Anterior cingulate cortex (tissue), 58 donors: ENCODE measurements at places on chromosomes 5 and 9.

DNA sequence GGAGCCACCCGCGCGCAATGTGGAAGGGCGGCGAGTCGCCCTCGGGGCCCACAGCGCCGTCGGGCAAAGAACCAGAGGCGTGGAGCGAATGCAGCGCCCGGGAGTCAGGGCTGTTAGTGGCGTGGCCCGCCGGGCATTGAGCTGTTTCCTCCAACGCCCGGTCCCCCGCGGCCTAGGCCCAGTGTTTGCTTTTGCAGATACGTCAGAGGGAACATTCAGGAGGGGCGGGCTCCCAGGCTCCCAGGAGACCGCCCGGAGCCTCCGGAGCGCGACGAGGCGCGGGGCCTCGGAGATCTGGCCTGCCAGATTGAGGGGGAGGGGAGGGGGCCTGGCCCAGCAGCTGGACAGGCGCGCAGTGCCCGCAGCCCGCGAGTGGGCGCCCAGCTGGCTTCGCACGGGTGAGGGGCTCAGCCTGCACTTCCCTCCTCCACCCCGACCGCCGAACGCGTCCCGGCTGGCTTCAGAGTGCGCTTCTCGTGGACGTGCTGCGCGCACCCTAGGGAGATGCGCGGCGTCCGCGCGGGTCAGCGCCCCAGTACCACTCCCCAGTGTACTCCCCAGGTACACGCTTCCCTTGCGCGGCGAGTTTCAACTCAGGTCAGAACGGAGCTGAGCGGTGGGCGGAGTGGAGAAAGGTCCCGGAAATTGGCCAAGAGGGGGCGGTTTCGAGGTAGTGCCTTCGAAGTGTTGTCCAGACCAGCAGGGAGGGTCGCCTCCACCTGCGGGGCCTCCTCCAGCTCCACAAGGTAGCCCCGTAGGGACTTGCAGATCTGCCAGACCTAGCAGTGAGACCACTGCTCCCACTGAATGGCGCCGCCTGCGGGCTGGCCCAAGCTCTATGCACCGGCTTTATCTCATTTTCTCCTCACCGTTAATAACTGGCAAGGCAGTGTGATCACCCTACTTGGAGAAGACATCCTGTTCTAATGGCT lies 130.4 kb downstream of the TMEM174 start:
- DNase-seq, result no peak

- DNase-seq, result no peak
Measured at GRCh38 chr5:80234116-80234948, 21.5 kb downstream of the SERINC5 start.

DNA sequence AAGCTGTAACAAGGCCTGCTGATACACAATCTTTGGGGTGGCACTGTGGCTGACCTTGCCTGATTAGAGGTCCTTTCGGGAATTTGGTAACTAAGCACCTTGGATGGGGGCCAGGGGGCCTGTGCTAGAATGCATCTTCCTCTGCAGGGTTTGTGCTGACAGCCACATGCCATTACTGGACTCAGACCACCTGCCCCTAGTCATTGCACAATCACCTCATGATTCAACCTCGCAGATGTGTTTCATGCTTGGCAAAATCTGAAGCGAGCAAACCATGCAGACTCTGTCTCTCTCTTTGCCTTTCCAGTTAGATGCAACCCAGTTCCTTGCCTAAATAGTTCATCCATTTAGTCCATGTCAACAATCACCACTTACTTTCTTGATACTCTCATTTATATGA lies 96.5 kb upstream of the ERCC6L2 start:
- no peak for DNase-seq

DNA sequence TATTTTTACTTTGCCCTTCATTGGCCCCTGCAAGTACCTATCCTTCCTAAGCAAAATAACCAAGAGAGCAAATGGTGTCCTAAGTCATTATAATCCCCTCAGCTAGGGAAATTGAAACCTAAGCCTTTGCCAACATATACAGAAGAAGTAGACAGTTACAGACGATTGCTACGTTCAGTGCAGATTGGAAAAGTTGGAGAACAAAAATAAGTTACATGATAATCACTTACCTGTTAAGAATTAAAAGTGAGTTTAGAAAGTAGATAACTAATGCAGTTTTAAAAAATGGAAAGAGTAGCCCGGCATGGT lies 244.8 kb downstream of the MPDZ start:
- no peak for DNase-seq

- no peak for DNase-seq
Measured at GRCh38 chr9:101184813-101185278, 156.3 kb downstream of the PLPPR1 start.

DNA sequence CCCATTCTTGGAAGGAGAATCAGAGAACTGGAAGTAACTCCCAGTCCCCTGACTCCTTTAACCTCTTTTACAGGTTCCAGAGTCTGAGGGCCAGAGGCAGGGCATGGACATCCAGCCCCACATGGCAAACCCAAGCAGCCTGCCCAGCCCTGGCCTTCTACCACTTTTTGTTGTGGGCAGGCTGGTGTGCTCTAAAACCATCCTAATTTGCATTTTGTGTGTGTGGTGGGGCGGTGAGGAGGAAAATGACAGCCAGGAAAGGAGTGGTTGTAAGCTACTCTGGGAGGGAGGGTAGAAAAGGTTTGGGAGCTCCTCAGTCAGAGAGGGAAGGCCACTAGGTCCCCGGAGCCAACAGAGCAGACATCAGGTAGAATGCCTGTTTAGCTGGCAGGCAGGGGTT lies 90.6 kb downstream of the PSD2 start:
- DNase-seq, result no peak

- DNase-seq, result no peak
Measured at GRCh38 chr9:18032636-18033035, 441.3 kb upstream of the ADAMTSL1 start.

DNA sequence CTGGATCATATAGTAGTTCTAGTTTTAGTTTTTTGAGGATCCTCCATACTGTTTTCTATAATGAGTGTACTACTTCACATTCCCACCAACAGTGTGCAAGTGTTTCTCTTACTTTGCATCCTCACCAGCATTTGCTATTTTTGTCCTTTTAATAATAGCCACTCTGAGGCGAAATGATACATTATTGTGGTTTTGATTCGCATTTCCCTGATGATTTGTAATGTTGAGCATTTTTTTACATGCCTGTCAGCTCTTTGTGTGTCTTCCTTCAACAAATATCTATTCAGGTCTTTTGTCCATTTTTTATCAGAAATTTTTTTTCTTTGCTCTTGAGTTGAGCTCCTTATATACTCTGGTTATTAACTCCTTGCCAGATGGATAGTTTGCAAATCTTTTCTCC lies 114.0 kb downstream of the ADAMTSL1 start:
- DNase-seq, result no peak

GRCh38 chr9:20884985-20885593 lies 146.4 kb downstream of the HACD4 start:
- DNase-seq, result no peak
